ENCODE measurements at places on chromosomes 5 and 9.
A peak's percentile ranks its signal among the peaks of the same experiment; 100 is the strongest.

- no peak for DNase-seq
These were observed 15.8 kb upstream of the TTC23L start for GRCh38 chr5:34822956-34823715.

GRCh38 chr9:17402309-17402708, 176.6 kb upstream of the SH3GL2 start:
- DNase-seq: peak; percentile 84

DNA sequence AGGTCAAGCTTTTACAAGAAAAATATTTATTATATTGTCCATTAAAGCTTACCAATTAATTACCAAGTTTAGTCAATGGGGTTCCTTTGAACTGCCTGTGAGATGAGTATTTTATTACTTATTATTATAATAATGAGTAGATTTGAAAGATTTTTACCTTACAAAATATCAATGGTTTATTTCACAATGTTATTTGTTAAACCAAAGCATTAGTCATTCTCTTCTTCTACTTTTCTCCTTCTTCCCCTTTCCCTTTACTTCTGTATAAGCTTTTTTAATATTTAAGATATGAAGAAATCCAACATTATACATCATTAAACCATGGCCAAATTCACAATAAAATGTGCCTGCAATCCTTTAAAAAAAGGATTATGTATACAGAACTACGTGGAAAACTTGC, 369.5 kb downstream of the ARL15 start:
- no peak for DNase-seq

GRCh38 chr5:132661231-132662003, 3.4 kb downstream of the IL13 start:
- peak; percentile 80 for DNase-seq

DNA sequence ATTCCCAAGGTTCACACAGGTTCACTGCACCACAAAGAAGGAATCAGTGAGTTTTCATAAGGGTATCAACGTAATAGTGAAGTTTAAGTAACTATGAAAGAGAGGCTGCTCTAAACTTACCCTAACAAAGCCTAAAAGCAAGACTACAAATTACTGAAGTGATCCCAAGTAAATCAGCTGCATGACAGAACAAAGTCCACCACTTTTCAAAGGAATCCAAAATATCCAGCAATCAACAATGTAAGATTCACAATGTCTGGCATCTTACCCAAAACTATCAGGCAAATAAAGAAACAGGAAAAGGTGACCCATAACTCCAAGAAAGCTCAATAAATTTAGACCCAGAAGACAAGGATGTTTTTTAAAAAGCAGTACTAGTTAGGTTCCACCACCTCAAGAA, 70.1 kb downstream of the GNAQ start:
- DNase-seq: no peak

DNA sequence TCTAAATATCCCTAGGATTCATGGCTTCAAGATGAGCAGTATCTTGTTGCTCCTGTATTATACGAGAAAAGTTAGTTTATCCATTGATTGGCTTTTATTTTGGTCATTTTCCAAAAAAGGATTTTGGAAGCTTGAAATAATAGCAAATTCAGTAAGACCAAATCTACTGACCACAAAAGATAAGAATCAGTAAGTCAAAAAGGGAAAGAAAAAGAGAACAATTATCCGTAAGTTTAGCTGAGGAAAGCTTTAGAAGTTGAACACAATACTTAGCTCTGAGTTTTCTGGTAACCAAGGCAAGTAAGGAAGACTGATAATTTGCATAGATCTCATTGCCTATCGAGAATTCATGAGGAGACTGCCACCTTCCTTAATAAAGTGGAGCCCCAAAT, 9.1 kb downstream of the TGFBR1 start:
- no peak for DNase-seq

GRCh38 chr5:77066823-77067442, 20.2 kb downstream of the ZBED3 start:
- peak; percentile 39 for DNase-seq

GRCh38 chr5:153559926-153560325, 69.5 kb downstream of the GRIA1 start:
- no peak for DNase-seq

DNA sequence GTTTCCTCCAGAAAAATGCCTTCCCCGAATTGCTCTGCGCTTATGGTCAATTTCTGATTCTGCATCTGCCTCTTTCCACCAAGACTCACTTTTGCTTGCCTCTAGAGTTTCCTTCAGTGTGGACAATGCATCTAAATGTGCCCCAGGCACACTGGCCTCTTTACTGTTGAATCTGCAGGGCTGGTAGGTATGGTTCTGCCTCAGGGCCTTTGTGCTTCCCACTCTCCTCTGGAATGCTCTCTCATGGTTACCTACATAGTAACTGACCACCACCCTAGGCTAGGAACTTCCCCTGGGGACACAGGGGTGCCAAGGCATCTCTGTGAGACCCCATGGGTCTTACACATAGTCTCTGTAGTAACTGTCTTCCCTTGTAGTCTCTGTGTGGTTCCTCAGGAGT, 1258.6 kb downstream of the CDH12 start:
- DNase-seq: no peak

GRCh38 chr5:43422143-43422542, 10.0 kb upstream of the CCL28 start:
- no peak for DNase-seq
